ENCODE measurements at places on chromosomes 7 and 10. TPM values are rescaled to one million over a fixed set of nuclear protein-coding genes. Genes with fewer than 3 reads are reported as not detected.

CHST15 gene
- total RNA-seq: 1.7 TPM

CPA5 gene
- not detected for total RNA-seq

ASB15 gene
- not detected for total RNA-seq

STEAP4 gene
- 5.9 TPM for total RNA-seq

NODAL gene
- total RNA-seq: not detected

MRLN gene
- not detected for total RNA-seq

IRF5 gene
- total RNA-seq: 0.13 TPM

H2BK1 gene
- total RNA-seq: not detected

CCDC3 gene
- total RNA-seq: 64.4 TPM

OR9A2 gene
- total RNA-seq: not detected

CNPY1 gene
- not detected for total RNA-seq

C10orf67 gene
- not detected for total RNA-seq

FAM20C gene
- 72.9 TPM for total RNA-seq

KIAA1549 gene
- 1.6 TPM for total RNA-seq

RET gene
- total RNA-seq: 0.23 TPM

KCNIP2 gene
- 1.5 TPM for total RNA-seq

ADARB2 gene
- not detected for total RNA-seq

BUD31 gene
- 61.6 TPM for total RNA-seq

PDE1C gene
- total RNA-seq: 89.5 TPM

PTER gene
- total RNA-seq: 4.3 TPM

ZNF783 gene
- 10.6 TPM for total RNA-seq

ZNF138 gene
- 2.3 TPM for total RNA-seq

FOXI2 gene
- total RNA-seq: not detected

ABCC2 gene
- total RNA-seq: 1.2 TPM

NAT16 gene
- not detected for total RNA-seq

CALY gene
- not detected for total RNA-seq

CELF2 gene
- 18.1 TPM for total RNA-seq

LRRN3 gene
- 7.4 TPM for total RNA-seq

ZNHIT1 gene
- 50.3 TPM for total RNA-seq

STEAP1B gene
- 23.4 TPM for total RNA-seq

EPDR1 gene
- 43.8 TPM for total RNA-seq

ARMH3 gene
- 11.7 TPM for total RNA-seq

UCN3 gene
- not detected for total RNA-seq

GDF10 gene
- total RNA-seq: 5.5 TPM

GBX1 gene
- not detected for total RNA-seq

ATOH7 gene
- total RNA-seq: not detected

NPY4R2 gene
- not detected for total RNA-seq

NUDT5 gene
- 37.9 TPM for total RNA-seq

PHTF2 gene
- 41.4 TPM for total RNA-seq
